ENCODE measurements at places on chromosomes 12 and 14.

DNA sequence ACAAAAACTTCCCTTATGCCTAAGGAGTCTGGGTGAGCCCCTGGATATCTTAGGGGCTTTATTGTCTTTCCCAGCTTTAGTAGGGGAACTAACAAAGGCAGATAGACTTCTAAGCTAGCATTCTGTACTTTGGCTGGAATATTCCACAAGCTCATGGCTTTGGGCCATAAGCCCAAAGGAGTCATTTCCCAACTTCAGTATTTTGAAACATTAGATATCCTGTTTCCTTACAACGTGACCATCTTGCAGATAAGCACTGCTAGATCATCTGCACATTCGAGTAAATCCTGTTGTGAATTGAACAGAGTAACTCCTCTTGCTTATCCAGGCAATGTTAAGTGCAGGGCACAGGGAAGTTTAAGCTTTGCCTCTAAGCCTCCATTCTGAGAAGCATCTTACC, 70.6 kb upstream of the ACTN1 start:
- DNase-seq = peak; percentile 60

DNA sequence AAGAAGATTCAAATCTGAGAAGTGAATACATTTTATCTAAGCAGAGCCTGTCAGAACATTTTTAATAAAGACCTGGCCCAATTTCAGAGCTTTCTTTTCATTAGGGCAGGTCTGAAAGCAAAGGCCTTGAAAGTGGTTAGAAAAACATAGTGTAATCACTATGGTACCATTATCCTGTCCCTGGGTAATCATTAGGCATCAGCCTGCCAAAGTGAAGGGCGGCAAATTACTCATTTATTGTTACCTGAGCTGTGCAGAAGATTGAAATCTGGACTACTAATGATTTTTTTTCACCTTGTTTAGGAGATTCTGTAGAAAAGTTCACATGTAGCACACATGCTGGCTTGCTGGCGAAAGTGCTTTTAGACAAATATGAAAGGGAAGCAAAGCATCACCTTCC, 92.6 kb upstream of the PRKD1 start:
- DNase-seq = no peak

DNA sequence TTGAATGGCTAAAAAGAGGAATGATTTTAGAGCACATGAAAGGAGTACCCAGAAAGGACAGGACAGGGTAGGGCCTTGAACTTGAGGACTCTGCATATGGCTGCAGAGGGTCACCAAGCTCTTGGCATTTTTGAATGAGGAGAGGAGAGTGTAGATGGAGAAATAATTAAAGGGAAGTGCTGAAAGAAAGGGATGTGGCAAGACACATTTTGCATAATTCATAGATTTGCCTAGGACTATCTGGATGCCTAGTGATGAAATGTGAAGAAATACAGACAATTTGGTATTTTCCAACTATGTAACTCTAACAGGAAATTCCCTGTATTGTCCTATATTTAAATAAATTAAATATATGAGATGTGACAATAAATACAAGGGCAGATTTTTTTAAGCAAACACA, 27.5 kb upstream of the MDM1 start:
- peak; percentile 83 for DNase-seq

GRCh38 chr14:27608377-27608776, 1010.5 kb upstream of the NOVA1 start:
- no peak for DNase-seq

- DNase-seq = no peak
These were observed 179.3 kb upstream of the BTG1 start for GRCh38 chr12:92324849-92325500.

DNA sequence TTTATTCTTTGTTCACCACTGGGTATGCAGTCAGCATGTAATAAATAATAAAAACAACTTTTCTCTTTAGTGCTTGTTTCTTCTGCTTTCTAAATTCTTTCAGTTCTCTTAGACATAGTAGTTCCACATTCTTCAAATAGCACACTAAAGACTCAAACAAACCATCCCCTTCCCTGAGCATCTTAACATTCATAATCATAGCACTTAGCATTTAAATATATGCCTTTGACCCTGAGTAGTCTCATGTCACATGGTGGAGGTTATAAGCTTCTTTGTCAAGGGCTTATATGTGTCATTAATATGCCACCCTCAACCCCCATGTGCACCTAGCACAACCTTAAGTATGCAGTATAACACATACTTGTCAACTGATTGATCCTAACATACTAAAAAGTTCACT, 212.7 kb downstream of the PHLDA1 start:
- DNase-seq = no peak

DNA sequence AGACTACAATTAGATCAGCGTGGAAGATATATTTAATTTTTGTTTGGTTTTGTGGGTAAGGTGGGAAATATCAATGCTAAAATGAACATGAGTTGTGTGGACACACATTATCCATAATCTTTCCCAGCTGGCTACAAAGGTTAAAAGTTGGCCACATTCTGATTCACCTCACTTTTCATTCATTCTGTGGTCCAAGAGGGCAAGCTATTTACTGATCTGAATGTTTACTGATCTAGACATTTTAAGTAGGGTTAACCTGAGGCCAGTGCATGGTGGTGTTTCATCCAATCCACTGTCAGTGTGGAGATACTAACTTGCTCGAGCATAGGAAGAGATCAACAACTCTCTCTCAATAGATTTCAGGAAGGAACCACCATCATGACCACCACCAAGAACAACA, 71.6 kb downstream of the DCAF5 start:
- DNase-seq = no peak

- no peak for DNase-seq
These were observed 376.9 kb downstream of the GALC start for GRCh38 chr14:87615822-87616679.

DNA sequence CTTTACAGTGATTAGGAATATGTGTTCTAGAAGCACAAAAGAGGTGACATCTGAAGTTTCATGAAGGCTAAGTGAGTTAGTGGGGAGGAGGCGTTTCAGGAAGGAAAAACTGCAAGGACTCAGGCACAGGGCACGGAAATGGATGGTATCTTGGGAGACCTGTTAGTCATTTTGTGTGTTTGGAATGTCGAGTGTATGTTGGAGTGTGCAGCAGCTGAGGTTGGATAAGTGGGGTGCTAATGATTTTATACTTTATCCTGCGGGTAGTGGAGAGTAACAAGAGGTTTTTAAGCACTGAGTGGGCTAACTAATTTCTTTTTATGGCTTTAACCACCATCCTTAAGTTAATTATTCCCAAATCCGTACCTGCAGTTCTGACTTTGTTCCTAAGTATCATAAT, 571.5 kb upstream of the FBXO33 start:
- no peak for DNase-seq

GRCh38 chr12:102824218-102824835, 92.7 kb downstream of the PAH start:
- no peak for DNase-seq

GRCh38 chr12:95641299-95641952, 90.2 kb upstream of the USP44 start:
- DNase-seq = no peak
